ENCODE measurements at places on chromosomes 3 and 15.

- no peak for DNase-seq
These were observed 5.2 kb upstream of the EBLN2 start for GRCh38 chr3:73056014-73056844.

DNA sequence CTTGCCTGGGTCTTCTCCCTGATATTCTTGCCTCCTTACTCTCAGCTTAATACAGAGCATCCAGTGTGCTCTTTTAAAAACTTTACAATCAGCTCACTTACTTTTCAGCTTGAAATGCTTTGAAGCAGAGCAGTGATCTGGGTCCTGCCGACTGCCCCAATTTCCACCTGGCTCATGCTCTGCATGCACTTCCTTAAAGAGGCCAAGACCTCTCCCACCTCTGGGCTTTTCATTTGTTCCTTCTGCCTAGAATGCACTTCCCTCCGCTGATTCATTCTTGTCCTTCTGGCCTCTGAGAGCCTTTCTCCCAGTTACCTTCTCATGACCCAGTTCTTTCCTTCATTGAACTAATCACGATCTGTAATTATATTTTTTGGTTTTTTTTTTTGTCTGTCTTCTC, 1.9 kb upstream of the CCNDBP1 start:
- no peak for DNase-seq

- DNase-seq: no peak
These were observed 43.5 kb upstream of the AKAP13 start for GRCh38 chr15:85336880-85337279.

DNA sequence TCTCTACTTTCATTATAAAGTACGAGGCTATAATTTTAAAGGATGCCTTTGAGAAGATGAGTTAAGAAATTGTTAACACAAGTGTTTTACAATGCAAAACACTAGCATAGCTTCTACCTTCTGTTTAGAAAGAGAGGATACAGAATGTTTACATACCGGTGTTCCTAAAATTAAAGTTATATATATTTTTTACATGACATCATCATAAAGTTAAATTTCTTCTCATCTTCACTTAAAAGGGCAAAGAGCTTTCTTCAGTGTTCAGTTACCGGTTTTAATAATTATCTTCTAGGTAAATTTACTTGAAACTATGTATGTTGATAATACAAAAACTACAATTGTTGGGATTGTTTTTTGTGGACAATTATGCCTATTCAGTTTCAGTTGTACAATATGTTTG, 32.7 kb upstream of the TM2D3 start:
- no peak for DNase-seq

DNA sequence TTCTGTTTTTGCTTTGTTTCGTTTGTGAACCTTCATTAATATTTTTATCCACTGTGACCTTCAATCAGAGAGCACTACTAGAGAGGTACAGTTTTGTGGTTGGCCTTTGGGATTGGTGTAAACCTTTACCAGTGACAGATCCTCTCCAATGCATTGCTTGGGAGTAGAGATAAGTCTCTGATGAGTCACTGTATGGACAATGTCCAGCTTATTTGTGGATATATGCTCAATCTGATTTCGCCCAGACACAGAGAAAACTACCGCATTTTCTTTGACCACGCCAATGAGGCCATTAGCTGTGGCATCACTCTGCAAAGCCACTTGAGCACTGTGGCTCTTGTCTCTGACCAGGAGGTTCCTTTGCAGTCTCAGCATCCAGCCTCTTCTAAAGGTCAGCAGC, 964.7 kb downstream of the TUSC7 start:
- DNase-seq: no peak

- no peak for DNase-seq
These were observed 137.2 kb downstream of the IMPG2 start for GRCh38 chr3:101183151-101183550.

DNA sequence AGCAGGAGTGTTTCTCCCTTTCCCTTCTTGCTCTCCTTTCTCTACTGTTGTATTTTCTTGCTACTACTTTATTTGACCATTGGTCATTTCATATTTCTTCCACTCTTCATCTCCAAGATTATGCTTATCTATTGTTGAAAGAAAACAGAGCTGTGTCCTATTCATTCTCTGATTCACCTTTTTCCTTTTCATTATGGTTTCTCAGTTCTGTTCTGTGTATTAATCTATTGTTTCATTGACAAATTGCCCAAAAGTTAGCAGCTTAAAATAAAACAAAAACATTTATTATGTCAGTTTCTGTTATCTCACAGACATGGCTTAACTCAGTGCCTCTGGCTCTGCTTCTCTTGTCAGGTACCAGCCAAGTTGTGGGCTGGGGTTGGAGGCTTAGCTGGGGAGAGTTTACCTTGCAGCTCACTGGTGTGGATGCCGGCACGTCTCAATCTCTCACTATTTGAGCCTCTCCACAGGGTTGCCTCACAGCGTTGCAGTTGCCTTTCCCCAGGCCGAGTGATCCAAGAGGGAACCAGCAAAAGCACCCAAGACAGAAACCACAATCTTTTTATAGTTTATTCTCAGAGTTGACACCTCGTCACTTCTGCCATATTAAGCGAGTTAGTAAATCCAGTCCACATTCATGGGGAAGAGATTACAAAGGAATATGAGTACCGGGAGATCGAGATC, 36.9 kb upstream of the FILIP1L start:
- no peak for DNase-seq

- DNase-seq: no peak
These were observed 128.9 kb downstream of the TFG start for GRCh38 chr3:100838157-100838556.

GRCh38 chr3:171239757-171240503, 213.4 kb upstream of the SLC2A2 start:
- no peak for DNase-seq

GRCh38 chr15:65214010-65214409, 2.7 kb upstream of the CILP start:
- DNase-seq: no peak

GRCh38 chr3:45606003-45606402, 11.5 kb downstream of the LIMD1 start:
- no peak for DNase-seq

GRCh38 chr15:80081390-80081789, 21.9 kb downstream of the ZFAND6 start:
- DNase-seq: no peak

DNA sequence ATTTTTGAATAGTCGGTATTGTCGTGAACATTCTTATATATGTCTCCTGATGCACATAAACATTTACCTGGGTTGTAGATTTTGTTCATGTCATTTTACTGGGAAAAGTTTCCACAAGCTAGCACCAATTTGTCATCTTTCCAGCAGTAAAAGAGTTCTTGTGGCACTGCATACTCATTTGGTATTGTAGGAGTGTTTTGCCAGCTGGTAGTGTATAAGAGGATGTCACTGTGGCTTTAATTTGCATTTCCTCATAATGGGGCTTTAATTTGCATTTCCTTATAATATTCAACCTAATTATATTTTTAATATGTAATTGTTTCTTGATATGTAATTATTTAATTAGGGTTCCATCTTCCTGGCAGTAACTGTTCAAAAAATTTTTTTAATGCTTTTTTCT, 21.2 kb upstream of the TNFSF10 start:
- DNase-seq: no peak

DNA sequence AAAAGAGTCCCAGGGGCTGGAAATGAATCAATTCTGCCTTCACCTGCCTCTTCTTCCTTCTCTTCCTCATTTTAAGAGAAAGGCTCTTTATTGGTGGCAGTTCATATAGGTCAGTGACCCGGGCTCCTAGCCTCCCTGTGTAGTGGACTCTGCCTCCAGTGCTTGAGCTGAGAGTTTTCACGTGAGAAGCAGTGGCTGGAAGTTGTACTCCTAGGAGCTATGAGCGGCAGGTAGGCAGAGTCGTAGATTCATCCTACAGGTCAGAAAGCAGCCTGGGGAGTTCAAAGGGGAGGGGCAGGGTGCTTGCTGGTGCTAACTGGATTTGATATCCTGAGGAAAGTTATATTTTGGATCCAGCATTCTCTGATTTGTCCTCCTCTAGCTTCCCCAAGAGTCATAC, 101.1 kb downstream of the RPLP1 start:
- DNase-seq: no peak

- DNase-seq: no peak
These were observed 876 bp downstream of the PLSCR1 start for GRCh38 chr3:146543461-146544001.

- DNase-seq: no peak
These were observed 32.4 kb downstream of the CDAN1 start for GRCh38 chr15:42704492-42704926.

DNA sequence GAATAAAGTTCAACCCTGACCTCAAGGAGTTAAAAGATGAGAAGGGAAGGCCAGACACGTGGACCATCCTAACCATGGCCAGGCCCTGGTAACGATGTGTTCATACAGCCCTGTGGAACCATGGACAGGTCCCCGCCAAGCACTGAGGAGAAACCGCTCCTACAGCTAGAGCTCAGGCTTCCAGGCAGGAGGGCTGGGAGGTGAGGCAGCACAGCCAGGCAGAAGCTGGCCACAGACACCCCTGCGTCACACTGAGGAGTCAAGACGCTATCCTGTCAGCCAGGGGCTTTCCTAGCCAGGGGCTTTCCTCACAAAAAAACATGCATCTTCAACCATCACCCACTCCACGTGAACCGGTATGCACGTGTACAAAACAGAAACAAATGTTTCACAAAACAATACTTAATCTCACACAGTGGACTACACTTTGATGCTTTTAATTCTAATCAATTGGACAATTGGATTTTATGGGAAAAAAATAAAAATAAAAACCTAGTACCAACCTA, 73.2 kb downstream of the TBC1D2B start:
- no peak for DNase-seq

- DNase-seq: no peak
These were observed 74.8 kb upstream of the PRR23C start for GRCh38 chr3:139119331-139120025.

GRCh38 chr15:77895742-77896141, 181.8 kb downstream of the TBC1D2B start:
- DNase-seq: no peak

GRCh38 chr3:128052595-128053351, 536 bp downstream of the SEC61A1 start:
- no peak for DNase-seq

GRCh38 chr15:96359616-96360521, 29.4 kb downstream of the NR2F2 start:
- DNase-seq: no peak

GRCh38 chr15:76338486-76339304, 2.1 kb downstream of the ISL2 start:
- DNase-seq: no peak

DNA sequence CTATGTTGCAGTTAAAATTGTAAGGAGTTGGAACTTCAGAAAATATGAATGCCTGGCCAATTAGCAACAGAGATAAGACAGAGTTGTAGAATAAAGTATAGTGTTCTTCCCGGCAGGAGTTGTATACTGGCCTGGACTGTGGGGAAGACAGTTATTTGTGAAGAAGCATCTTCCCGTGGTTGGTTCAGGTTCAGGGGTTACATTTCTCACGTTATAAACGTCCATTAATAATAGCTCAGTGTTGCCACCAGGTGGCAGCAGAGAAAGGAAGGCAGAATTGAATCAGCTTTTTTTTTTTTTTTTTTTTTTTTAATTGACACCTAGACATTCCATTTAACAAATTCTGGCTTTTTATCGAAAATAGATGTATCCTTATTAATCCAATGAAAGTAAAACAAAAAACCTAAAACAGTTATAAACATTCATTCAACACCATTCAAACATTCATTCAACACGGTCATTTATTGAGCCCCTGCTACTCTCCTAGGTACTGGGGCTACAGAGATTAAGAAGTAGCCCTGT, 66.4 kb upstream of the NR2E3 start:
- no peak for DNase-seq

GRCh38 chr3:24678021-24678420, 183.4 kb upstream of the THRB start:
- no peak for DNase-seq

DNA sequence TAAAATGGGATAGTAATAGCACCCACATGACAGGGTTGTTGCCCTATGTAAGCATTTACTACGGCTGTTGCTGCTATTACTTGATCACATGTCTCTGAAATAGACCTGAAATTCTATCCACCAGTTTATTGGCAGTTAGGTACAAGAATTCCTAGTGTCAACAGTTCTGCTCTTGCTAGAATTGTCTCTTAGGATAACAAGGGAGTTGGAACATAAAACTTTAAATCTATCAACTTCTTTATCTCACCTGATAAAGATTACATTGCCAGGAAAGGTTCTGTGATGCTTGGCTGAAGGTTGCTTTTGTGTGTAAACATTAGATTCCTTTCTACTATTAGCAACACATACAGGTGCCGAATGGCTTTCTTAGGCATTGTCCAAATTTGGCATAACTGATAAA, 38.7 kb downstream of the ATP13A4 start:
- DNase-seq: no peak

GRCh38 chr3:7487763-7488162, 626.8 kb downstream of the GRM7 start:
- no peak for DNase-seq

DNA sequence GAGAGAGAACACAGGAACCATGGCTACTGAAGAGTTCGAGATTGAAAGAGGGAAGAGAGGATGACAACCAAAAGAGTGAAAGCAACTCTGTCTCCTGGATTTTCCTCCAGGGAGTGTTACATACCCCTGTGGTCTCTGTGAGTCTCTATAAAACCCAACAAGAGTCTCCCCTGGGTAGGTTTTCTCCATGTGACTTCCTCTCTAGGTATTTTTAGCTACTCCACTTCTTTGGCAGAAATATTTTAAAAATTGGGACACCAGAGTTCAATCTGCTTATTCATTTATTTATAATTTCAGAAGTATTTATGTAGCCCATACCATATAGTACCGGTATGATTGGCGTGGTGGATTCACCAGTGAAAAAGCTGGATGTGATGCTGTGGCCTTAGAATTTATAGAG, 671.7 kb upstream of the NR2F2 start:
- no peak for DNase-seq

DNA sequence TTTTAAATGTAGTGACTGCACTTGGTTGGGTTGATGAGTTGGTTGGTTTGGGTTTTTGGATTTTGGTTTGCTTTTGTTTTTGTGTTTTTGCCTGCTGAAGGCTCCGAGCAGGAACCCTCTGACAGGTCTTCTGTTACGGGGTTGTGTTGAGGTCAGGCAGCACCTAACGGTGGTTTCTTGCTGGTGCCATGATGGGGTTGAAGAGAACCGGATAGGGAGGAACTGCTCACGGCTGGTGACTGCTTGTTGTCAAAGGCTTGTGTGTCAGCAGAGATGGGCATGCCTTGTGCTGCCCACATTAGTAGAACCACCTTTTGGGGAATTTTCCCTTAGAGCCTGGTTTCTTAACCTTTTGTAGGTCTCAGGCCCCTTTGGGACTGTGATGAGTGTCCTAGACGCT, 42.0 kb downstream of the SLC6A6 start:
- no peak for DNase-seq

DNA sequence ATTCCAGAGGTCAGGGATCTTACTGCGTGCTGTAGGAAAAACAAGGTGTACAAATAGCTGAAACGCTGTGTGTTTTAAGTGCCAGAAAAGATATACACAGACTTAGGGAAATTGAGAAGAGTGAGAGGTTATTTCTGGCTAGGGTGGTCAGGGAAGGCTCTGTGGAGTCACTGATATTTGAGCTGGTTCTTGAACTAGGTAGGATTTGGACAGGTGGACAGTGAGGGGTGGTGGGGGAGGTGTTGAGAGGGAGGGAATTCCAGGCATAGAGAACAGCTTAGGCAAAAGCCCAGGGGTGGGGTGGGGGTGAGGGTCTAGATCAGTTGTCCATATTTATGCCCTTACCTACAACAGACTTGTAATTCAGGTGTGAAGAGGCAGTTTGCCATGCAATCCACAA, 7.0 kb downstream of the SEMA6D start:
- no peak for DNase-seq

Measured in GOT3 (cell line).